GDM1 (cell line): ENCODE measurements at places on chromosomes 7 and 10.

GRCh38 chr10:17910125-17910789, 41.5 kb upstream of the SLC39A12 start:
- DNase-seq, result peak; percentile 24

DNA sequence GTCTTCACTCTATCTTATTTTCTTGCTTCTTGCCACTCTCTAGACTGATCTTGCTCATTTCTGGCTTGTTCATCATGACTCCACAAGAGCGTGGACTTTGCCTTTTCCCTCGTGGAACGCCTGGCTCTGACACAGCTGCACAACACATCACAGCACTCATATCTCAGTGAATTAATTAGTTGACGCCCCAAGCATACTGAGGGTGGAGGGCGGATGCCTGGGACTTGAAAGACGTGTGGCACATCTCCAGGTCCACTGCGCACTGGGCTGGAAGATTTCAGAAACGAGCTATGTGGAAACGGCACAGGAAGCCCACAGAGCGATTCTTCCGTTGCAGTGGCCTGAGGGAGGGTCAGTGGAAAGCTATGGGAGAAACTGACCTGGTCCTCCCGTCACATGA, 23.6 kb upstream of the PLEKHA1 start:
- DNase-seq, result no peak

GRCh38 chr7:135117096-135117495, 30.8 kb upstream of the TMEM140 start:
- DNase-seq, result no peak

GRCh38 chr7:101884671-101885596, 67.5 kb downstream of the CUX1 start:
- no peak for DNase-seq

DNA sequence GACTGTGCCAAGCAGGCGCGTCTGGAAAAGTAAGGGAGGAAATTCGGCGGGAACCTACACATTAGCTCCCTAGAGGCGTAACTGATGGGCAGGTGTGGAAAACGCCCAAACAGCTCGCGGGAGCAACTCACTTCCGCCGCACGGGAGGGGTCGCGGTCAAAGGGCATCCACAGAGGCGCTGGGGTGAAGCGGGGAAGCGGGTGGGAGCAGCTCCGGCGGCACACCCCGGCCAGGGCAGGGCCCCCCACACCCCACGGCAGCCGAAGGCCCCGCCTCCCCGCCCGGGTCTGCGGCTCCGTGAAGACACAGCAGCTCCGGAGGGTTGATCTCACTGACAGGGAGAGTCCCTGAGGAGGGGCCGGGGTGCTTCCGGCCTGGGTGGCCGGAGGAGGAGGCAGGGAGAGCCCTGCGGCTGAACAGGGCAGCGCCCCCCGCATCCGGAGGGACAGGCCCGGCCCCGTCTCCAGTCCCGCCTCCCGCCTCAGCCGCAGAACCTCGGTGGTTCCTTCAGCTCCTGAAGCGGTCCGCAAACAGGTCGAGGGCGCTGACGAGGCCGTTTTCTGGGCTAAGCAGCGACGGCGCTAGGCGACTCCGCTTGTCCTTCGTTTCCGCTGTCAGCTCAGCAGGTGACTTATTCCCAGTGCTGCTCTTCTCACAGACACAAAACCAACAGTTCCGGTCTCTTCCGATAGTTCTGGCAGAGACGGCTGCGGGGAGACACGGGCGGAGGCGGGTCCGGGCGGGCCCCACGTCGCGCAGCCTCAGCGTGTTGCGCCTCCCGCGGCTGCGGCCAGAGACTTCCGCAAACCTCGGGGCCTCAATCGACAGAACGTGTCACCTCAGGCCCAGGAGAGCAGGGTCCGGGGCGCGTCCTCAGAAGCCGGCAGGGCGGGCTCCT, 276.1 kb downstream of the DNAJB6 start:
- no peak for DNase-seq

DNA sequence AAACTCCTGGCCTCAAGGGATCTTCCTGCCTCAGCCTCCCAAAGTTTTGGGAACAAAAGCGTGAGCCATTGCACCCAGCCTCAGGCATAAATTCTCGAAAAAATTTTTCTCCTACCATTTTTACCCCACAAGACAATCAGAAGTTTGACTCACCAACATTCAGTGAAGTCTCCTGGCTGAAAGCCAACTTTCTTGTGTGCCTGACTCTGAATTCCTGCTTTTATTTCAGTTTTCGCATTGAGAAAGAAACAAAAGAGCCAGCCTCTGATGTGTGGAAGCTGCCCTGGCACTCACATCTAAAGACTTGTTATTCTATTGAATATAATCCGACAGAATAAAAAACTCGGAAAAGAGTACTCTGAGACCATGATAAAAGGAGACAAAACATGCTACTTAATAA, 402.9 kb downstream of the MAGI2 start:
- DNase-seq, result no peak

DNA sequence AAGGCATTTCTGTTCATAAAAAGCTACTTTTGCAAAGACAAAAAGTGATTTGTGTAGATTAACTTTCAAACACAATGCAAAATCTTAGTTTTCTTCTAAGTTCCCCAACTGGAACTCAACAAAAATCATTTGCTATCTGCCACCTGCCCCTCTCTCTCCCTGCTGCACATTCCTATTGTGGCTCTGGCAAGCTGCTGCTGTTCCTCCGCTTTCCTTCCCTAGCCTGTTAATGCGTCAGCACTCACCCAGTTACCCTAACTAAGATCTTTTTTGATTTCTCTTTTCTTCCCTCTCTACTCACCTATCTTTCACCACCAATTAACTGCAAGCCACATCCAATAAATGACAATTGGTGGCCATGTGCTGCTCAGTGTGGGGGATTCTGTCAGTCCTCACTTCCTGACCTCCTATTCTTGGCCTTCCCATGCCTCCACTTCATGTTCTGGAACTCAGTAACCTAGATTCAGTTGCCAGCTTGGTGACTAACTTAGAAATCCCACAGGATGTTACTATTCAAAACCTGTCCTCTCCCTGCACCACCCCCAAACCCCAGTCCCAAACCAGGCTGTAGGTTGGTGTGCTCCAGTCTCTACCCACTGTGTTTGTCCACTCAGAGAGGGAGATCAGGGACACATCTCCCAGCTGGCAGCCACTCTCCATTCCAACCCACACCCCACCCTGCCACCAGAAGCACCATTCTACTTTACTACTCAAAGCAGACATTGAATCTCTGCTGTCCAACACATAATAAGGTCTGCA, 140.2 kb upstream of the CTTNBP2 start:
- DNase-seq, result no peak

GRCh38 chr7:16055263-16055976, 365.9 kb downstream of the CRPPA start:
- no peak for DNase-seq

- no peak for DNase-seq
Measured at GRCh38 chr10:17831896-17832295, 22.7 kb downstream of the MRC1 start.

DNA sequence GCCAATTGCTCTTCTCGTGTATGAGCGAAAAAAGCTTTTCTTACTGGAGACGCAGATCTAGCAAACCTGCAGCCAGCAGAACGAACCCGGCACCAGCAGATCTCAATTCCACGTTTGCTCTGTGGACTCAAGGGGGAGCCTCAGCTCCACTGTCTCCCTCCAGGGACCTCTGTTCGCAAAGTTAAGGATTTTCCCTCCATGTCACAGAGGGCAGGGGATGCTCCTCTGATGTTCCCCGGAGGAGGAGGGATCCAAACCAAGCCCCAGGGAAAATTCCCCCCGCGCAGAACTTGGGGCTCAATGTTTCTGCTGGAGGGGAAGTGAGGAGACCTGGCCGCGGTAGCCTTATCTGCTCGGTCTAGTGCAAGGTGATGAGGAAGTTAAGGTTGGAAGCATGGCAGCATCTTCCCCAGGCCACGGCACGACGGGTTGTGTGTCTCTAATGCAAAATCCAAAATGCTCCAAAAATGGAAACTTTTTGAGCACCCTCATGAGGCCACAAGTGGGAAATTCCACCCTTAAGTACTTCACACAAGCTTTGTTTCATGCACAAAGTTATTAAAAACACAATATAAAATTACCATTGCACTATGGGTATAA, 9.0 kb downstream of the IQCE start:
- DNase-seq, result peak; percentile 9

DNA sequence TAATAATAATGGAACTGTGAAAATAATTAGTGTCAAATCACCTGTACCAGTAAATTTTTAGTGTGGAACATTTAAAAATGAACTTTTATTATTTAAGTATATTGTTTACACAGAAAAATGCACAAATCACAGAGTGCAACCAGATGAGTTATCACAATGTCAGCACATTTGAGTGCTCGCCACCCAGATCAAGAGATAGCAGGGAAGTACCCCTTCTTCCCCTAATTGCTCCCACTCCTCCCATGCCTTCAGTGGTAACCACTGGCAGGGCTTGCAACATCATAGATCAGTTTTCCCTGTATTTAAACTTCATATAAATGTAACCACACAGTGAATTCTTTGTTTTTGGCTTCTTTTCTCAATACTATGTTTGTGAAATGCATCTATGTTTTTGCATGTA, 7.8 kb upstream of the GPR141 start:
- no peak for DNase-seq
